ENCODE measurements at places on chromosomes 6 and 20. TPM values are rescaled to one million over a fixed set of nuclear protein-coding genes. Genes with fewer than 3 reads are reported as not detected.

- no peak for ATAC-seq
Observed at GRCh38 chr20:16106191-16106849, 466.9 kb downstream of the KIF16B start.

The BPIFB4 gene
- total RNA-seq = not detected

The RAET1L gene
- not detected for total RNA-seq

- no peak for ATAC-seq
Observed at GRCh38 chr20:62896526-62896925, 29.8 kb downstream of the DIDO1 start.

The VNN1 gene
- not detected for total RNA-seq

DNA sequence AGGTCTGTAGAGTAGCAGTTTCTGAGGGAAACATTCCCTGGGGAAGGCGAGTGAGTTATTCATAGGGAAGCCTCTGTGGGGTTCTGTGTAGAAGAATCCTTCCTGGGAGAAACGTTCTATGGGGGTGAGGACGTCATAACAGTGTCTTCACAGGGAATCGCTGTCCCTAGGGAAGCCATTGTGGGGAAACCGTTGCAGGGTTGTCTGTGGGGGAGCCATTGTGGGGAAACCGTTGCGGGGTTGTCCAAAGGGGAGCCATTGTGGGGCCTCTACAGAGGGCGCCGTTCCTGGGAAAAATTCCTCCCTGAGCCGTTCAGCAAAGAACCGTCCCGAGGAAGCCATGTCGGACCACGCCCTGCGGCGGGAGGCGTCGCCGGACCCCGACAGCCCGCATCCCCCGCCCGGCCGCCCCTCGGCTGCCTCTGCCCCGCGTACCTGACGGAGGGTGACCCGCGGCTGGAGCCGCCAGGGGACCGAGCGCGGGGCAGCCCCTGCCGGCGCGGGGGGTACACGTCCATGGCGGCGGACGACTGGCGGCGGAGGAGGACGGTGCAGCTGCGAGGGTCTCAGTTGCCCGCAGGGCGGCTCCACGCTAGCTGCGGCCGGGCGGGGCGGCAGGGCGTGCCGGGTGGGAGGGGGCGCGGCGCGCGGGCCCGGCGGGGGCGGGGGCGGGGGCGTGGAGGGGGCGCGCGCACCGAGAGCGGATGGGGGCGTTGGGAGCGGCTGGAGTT, at the start of gene DNAAF9:
TSS of gene DNAAF9 (minus strand) at position 630 of the 731 bp plus-strand sequence. CDS start at position 518, 112 bp downstream.
- peak; percentile 40 for ATAC-seq

The CCM2L gene
- not detected for total RNA-seq

DNA sequence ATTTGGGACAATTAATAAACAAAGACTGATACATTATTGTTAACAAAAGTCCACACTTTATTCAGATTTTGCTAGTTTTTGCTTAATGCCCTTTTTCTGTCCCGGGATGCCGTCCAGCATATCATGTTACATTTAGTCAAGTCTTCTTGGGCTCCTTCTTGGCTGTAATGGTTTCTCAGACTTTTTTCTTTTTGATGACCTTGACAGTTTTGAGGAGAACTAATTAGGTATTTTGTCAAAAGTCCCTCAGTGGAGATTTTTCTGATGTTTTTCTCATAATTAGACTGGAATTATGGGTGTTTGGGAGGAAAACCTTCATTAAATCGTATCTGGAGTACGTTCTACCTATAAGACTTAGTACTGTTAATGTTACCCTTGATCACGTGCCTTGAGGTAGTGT, 177.2 kb downstream of the MCHR2 start:
- no peak for ATAC-seq

- ATAC-seq = no peak
Observed at GRCh38 chr20:11646359-11646758, 271.3 kb upstream of the BTBD3 start.

Data from activated T-helper 17 cell treated with anti-CD3 and anti-CD28 coated beads, Interleukin-2, amount 50 U/mL, for 72 hours (primary cell).